Immature natural killer cell (primary cell): ENCODE measurements at places on chromosomes 11 and 22.

DNA sequence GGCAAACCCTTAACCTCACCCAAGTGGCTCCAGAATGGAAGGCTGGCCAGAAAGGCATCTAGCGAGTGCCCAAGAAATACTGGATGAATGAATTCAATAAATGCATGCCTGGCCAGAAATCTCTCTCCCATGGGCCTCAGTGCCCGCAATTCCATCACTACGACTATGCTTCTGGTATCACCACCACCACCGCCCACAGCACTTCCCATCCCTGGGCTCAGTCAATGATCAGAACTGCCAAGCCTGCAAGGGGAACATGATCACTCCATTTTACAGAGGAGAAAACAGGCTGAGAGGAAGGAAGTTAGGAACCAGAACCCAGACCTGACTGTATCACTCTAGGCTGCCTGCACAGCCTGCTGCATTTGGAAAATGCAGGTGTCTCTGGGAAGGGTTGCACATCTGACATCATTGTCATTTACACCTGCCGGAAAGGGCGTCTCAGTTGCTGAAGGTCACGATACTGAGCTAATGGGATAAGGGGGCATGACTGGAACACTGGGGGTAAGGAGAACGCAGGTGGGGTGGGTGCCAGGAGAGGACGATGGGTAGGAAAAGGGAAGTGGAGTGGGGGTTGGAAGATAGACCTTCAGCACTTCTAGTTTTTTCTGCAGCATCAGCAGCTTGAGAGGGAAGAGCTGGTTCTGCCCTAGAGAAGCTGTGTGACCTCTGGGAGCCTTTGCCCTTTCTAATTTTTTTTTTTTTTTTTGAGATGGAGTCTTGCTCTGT, 3.2 kb downstream of the GPR152 start:
- DNase-seq = no peak

DNA sequence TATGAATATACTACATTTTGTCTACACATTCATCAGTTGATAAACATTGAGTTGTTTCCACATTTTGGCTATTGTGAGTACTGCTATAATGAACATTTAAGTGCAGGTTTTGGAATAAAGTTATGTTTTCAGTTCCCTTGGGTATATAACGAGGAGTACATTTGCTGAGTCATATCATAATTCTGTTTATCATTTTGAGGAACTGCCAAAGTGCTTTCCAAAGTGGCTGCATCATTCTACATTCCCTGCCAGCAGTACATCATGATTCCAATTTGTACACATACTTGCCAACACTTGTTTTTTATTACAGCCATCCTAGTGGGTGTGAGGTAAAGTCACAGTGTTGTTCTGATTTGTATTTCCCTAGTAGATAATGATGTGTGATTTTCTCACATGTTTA, 1458.6 kb upstream of the TENM4 start:
- DNase-seq = no peak

- DNase-seq = no peak
Observed at GRCh38 chr11:46253258-46254132, 24.0 kb upstream of the CREB3L1 start.

- no peak for DNase-seq
Observed at GRCh38 chr11:111360150-111361043, 18.7 kb downstream of the POU2AF1 start.

GRCh38 chr11:6468712-6469495, 4.8 kb downstream of the TRIM3 start:
- DNase-seq = no peak

DNA sequence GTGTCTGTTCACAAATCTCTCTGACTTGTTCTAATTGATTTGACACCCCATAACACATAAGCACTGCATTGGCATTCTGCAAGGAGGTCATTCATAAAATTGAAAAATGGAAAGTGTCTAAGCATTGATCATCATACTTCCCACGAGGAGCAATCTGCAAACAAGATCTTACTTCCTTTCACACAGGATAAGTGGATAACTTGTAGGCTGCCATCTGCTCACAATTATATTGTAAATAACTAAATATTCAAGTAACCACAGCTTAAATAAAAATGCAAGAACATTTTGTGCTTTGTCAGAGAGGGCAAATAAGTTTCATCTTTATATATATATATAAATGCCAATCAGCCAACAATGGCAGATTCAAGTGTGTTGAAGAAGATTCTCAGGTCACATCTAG, 264.8 kb upstream of the ZC3H12C start:
- DNase-seq = no peak

DNA sequence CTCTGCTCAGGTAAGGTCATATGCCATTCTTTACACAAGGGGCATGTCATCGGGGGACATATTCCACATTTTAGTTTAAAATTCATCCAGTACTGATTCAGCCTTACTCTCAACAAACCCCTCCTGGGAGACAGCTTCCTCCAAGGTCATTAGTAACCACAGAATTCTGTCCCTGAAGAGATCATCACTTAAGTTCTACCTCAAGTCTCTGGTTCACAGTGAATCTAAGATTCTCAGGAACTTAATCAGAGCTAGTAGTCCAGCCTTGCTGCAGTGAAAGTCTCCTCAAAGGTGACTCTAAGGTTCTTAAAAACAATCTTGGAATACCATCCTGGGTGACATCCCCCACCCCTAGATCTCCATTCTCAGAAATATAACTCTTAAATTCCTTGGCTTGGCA, 18.9 kb upstream of the GDPD4 start:
- no peak for DNase-seq

DNA sequence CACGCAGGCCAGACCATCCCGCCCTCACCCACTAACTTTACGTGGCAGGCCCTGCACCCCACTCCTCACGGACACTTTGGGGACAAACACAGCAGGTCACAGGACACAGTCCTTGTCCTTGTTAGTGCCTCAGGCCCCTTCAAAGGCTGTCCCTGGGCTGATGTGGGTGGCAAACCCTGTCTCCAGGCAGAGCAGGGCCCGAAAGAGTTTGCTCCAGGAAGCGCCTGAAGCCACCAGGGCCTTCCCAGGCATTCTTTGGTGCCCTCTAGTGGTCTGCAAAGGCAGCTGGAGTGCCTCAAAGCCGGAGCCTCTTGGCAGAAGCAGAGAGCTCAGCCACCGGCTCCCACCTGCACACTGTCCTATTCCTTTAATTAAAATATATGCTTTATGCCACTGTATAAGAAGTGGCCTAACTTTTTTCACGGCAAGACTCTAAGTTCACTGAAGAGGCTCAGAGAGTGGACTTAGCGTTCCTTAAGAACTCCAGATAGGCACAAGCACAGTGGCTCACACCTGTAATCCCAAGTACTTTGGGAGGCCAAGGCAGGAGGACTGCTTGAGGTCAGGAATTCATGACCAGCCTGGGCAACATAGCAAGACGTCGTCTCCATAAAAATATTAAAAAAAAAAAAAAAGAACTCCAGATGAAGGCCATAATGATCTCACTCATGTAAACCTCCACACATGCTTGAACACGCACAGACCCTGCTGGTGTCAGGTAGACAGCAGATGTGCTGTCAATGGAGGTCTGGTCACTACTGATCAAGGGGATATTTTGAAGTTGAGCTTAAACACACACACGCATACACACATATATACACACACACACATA, 11.1 kb downstream of the TXN2 start:
- peak; percentile 85 for DNase-seq

DNA sequence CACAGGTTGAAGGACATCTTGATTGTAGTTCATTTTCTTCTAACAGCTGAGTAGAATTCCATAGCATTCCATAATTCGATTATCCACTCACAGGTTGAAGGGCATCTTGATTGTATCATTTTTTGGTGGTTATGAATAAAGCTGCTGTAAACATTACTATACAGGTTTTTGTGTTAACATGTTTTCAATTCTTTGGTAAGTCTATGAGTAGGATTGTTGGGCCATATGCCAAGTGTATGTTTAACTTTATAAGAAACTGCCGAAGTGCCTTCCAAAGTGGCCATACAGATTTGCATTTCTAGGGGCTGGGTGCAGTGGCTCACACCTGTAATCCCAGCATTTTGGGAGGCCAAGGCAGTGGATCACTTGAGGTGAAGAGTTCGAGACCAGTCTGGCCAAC, 44.6 kb downstream of the ANKRD42 start:
- no peak for DNase-seq
